GM23248 (cell line): ENCODE measurements at places on chromosomes 1 and 21. TPM values are rescaled to one million over a fixed set of nuclear protein-coding genes. Genes with fewer than 3 reads are reported as not detected.

The MRAP gene
- total RNA-seq, result not detected in 2 replicates

The PRKCZ gene
- total RNA-seq, result 0.63 and 1.4 TPM in 2 replicates

The AIRE gene
- total RNA-seq, result not detected in 2 replicates

The NECTIN4 gene
- total RNA-seq, result 0.54 TPM in 1 of 2 replicates, not detected in the other

The AMPD1 gene
- not detected in 2 replicates for total RNA-seq

The CDK18 gene
- total RNA-seq, result not detected in 2 replicates

The ORC1 gene
- 1.9 and 3.4 TPM in 2 replicates for total RNA-seq

The SPRR2F gene
- total RNA-seq, result not detected in 2 replicates

The SCAMP3 gene
- 53.6 and 80.5 TPM in 2 replicates for total RNA-seq

The TFF3 gene
- total RNA-seq, result not detected in 2 replicates

The GJB5 gene
- total RNA-seq, result not detected in 2 replicates

The AADACL4 gene
- total RNA-seq, result not detected in 2 replicates

The GBP7 gene
- total RNA-seq, result not detected in 2 replicates

GRCh38 chr1:230171356-230172015, 104.4 kb downstream of the GALNT2 start:
- DNase-seq, result peak; percentile 79

- DNase-seq, result no peak
These were observed 58.9 kb downstream of the OLFML3 start for GRCh38 chr1:114037962-114038816.

GRCh38 chr1:213067352-213067751, 16.3 kb downstream of the RPS6KC1 start:
- peak; percentile 34 for DNase-seq

GRCh38 chr1:56436912-56437417, 142.4 kb downstream of the PLPP3 start:
- DNase-seq, result no peak

- DNase-seq, result no peak
These were observed 5.1 kb upstream of the UTS2 start for GRCh38 chr1:7857985-7858384.

DNA sequence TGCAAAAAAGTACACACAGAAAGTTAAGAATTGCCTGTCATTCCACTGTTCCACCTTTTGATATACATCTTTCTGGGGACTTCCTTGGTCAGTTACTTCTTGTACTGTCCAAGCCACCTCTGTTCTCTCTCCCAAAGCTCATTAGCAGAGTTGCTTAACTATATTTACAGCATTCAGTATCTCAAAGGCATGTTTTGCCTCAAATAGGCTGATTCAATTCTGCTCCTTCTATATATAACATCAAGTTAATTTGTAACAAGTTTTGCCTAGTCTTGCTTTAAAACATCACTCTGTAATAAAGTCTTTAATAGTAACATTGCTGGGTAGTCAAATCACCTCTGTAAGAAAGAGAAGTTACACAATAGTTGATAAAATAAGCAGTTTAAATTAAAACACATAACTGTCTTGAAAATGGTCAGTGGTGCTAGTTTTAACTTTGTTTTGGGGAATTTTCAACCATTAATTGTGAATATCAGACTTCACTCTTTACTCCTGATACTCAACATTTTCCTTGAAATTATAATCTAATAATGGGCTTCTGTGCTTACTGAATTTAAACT, 35.7 kb downstream of the EDARADD start:
- no peak for DNase-seq

- DNase-seq, result peak; percentile 43
These were observed 124.0 kb downstream of the GPATCH2 start for GRCh38 chr1:217506878-217507277.

GRCh38 chr1:61699911-61700851, 24.8 kb downstream of the TM2D1 start:
- DNase-seq, result no peak

GRCh38 chr1:2396476-2396875, 4.8 kb downstream of the RER1 start:
- no peak for DNase-seq

DNA sequence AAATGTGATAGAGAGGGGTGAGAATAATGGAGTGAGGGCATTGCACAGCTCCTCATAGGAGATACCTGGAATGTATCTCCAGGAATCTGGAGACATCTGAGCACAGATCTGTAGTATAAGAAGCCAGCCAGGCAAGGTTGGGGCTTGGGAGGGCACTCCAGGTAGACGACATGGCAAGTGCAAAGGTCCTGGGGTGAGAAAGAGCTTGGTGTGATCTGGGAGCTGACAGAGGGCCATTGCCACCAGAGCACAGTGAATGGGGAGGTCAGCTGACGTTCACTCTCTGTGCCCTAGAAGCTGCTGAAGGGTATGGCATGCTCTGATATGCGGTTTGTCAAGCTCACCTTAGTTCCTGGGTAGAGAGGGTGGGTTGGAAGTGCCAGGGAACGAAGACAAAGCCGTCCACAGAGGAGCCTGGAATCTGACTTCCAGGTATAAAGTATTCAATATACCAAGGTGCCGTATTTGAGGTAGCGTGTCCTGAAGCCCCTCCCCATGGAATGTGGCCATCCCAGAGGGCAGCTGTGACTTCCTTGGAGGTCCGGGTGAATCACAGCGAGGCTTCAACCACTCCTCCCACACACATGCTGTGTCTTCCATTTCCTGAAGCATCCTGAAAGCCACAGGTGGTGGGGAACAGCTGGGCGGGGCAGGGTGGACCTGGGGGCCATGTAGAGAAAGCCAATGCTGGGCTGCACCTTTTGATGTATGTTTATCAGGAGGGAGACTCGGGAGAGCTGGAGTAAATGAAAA, 182.7 kb upstream of the KLHDC7A start:
- DNase-seq, result no peak

DNA sequence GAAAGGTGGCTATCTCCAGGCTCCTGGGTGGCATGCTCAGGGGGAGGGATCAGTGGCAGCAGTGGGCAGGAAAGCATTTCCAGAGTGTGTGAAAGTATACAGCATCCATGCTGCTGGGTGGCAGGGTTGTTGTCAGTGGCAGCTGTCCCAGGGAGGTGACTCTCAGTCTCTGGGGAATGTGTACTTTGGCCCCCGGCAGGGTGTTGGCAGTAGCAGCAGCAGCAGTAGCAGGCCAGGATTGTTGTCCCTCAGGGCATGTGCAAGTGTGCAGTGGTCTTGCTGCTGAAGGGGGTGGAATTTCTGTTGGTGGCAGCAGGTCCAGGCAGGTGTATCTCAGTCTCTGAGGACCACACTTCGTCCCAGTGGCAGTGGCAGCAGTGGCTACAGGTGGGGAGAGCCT, 71.7 kb upstream of the GUCA2B start:
- no peak for DNase-seq

- DNase-seq, result no peak
These were observed 19.0 kb downstream of the GART start for GRCh38 chr21:33522953-33523349.

GRCh38 chr1:196774603-196775002, at the start of gene CFHR3:
Gene CFHR3, plus strand, starts transcription at chr1:196774840. Its CDS starts 47 bp downstream, at chr1:196774887.
- no peak for DNase-seq

DNA sequence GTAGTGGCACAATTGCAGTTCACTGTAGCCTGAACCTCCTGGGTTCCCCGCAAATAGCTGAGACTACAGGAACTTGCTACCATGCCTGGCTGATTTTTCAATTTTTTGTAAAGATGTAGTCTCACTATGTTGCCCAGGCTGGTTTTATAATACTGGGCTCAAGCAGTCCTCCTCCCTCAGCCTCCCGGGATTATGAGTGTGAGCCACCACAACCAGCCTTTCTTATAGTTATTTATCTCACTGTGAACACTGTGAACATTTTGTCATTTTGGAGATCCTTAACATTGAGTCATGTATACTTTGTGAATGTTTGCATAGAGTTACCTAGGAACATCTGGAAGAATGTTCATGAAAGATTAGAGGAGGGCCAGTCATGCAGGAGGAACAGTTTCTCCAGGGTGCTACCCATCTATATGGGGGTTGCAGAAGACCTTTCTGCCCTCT, 127.1 kb upstream of the CACYBP start:
- DNase-seq, result peak; percentile 22

- no peak for DNase-seq
These were observed 89.1 kb downstream of the BCAR3 start for GRCh38 chr1:93592551-93592949.

GRCh38 chr1:55310505-55310971, 95.4 kb upstream of the USP24 start:
- peak; percentile 96 for DNase-seq

GRCh38 chr1:47443530-47444296, 5.9 kb downstream of the FOXD2 start:
- no peak for DNase-seq

DNA sequence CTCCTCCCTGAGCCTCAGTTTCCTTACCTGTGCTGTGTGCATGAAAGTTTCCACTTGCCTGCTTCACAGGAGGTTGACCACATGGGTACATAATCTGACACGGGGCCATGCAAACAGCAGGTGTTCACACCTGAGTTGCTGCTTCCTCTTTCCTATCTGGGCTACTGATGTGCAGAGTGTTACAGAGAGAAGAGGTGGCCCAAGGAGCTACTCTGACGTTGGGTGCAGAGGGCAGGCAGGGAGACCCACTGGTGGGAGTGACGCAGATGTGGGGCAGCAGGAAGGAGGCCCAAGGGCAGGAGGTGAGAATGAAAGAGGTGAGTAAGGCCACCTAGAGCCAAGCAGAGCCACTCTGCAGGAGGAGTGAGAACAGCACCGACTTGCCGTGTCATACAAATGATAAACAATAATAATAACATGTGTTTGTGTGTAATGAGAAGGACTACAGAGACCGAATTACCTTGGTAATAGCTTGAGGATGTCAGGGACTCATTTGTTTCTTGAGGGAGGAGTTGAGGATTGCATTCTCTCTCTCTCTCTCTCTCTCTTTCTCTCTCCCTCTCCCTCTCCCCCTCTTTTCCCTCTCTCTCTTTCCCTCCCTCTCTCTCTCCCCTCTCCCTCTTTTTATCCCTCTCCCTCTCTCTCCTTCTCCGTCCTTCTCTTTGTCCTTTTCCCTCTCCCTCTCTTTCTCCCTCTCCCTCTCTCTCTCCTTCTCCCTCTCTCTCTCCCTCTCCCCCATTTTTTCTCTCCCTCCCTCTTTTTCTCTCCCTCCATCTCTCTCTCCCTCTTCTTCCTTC, 87.4 kb upstream of the IGSF21 start:
- DNase-seq, result no peak

GRCh38 chr1:172581779-172582178, 48.8 kb downstream of the SUCO start:
- DNase-seq, result peak; percentile 9

GRCh38 chr1:53448241-53448841, 10.9 kb upstream of the DMRTB1 start:
- DNase-seq, result no peak

GRCh38 chr1:111789142-111789541, 33.4 kb downstream of the DDX20 start:
- peak; percentile 56 for DNase-seq

DNA sequence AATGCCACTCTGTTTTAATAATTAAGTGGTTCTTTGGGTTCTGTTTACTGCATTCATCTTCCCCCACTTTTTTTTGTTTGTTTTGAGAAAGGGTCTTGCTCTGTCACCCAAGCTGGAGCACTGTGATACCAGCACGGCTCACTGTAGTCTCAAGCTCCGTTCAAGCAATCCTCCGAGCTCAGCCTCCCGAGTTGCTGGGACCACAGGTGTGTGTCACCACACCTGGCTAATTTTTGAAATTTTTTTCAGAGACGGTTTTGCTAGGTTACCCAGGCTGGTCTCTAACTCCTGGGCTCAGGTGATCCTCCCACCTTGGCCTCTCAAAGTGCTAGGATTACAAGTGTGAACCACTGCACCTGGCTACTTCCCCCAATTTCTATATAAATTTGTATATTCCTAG, 29.3 kb downstream of the KPNA6 start:
- no peak for DNase-seq

DNA sequence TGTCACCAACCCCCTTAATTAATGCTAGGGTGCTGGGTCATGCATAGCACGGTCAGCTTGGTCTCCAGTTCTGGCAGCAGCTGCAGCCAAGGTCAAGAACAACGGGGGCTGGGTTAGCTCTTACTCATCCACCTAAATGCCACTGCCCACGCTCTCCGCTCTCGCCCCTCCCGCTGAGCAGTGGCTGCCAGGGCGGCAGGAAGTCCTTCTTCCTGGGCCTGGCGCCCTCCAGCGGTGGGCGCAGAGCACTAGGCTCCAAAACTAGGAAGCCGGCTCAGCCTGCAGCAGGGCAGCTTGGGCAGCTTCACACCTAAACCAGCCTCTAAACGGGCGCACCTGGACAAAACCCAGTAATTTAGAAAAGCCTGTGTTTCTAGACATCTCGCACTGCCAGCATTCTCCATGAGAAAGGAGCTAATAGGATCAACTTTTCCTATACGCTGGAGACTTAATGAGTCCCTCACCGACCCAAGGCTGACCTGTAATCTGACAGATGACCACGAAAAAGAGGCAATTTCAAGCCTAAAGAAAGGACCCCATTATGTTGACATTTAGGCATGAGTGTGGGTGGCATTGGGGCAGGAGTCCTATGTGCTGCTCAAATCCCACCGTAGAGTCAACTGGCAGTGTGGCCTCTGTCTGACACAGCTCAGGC, 78.4 kb upstream of the LRRN2 start:
- DNase-seq, result peak; percentile 94

- peak; percentile 84 for DNase-seq
These were observed 56.3 kb upstream of the HTR1D start for GRCh38 chr1:23273450-23274133.

- DNase-seq, result no peak
These were observed 209.9 kb upstream of the DEPDC1 start for GRCh38 chr1:68706639-68707317.

DNA sequence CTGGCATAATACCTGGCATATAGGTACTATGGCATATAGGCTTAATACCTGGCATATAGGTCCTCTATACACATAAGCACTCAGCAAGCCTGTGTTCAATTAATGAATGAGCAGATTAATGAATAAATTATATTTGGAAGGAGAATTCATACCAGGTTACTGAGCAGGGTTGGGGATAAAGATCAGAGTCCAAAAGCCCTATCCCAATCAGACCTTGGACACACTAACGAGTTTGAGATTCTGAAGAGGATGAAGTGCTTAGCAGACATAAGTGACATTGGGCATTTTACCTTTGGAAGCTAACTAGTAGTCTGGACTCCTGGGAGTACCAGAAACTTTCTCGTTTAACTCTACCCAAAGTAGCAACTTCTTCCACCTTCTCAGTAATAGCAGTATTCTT, 63.3 kb upstream of the ARHGAP29 start:
- no peak for DNase-seq

DNA sequence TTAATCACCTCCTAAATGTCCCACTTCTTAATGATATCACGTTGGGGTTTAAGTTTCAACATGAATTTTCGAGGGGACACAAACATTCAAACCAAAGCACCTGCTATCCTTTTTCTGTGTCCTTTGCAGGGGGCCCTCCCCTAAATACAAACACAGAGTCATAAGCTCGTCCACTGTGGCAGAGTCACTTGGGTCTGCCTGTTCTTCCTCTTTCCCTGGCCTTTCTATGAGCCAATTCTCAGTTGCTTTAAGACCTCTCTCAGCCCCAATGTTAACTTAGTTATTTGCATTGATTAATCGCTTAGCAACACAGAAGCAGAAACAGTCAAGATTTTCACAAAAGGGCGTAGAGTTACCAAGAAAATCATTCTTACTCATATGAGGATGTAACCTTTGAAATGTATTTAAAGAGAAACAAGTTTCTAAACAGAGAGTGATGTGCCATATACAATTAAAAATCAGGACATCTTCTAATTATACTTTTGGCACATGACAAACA, 14.9 kb downstream of the APCS start:
- DNase-seq, result no peak
